Stimulated activated CD8-positive, alpha-beta memory T cell treated with anti-CD3 and anti-CD28 coated beads, Interleukin-7, amount 100 ng/mL, for 1 hour (primary cell): ENCODE measurements at places on chromosomes 7 and 10.

GRCh38 chr10:30011396-30011795, 48.0 kb downstream of the JCAD start:
- DNase-seq = no peak

- DNase-seq = no peak
Measured at GRCh38 chr10:22391600-22391999, 46.3 kb downstream of the SPAG6 start.

DNA sequence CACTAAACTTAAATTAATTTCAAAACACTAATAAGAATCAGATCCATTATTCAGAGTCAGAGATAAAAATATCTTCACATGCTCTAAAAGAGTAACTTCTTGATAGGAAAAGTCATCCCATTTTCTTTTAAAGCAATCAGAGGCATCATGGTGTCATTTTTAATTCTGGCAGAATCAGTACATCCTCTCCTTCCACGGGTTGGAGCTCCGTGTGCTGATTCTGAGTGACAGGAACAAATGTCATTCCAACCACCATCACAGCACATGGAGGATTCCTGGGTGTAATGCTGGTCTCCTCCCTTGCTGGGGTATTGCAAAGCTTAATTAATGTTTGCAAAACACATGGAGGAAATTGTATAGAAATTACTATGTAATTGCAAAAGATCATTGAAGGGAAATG, 114.5 kb upstream of the IMMP2L start:
- DNase-seq = no peak

DNA sequence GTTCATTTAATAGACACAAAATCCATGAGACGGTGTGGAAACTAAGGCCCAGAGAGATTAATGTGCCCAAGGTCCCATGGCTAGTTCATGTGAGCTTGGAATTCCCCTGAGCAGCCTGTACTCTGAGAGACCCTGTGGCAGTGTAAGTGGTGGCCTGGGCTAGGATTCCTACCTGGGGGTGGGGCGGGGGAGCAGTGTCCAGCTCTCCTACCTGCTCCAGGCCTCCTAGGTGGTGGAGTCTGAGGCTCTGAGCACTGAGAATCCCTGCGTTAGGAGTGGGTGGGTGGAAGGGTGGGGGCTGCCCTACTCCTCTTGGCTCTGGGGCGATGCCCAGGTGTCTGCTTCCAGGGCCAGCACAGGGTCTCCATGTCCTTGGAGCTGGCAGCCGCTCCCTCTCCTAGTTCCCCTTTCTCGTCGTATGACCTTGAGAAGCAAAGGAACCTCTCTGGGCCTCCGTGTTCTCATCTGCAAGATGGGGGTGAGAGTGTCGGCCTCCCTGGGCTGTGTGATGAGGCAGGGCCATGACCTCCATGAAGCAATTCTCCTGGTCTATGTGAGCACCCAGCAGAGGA, 2.5 kb downstream of the SNCG start:
- no peak for DNase-seq

GRCh38 chr7:140031364-140031763, 31.4 kb downstream of the PARP12 start:
- no peak for DNase-seq

GRCh38 chr10:131896403-131896802, 4.4 kb upstream of the PPP2R2D start:
- DNase-seq = no peak

DNA sequence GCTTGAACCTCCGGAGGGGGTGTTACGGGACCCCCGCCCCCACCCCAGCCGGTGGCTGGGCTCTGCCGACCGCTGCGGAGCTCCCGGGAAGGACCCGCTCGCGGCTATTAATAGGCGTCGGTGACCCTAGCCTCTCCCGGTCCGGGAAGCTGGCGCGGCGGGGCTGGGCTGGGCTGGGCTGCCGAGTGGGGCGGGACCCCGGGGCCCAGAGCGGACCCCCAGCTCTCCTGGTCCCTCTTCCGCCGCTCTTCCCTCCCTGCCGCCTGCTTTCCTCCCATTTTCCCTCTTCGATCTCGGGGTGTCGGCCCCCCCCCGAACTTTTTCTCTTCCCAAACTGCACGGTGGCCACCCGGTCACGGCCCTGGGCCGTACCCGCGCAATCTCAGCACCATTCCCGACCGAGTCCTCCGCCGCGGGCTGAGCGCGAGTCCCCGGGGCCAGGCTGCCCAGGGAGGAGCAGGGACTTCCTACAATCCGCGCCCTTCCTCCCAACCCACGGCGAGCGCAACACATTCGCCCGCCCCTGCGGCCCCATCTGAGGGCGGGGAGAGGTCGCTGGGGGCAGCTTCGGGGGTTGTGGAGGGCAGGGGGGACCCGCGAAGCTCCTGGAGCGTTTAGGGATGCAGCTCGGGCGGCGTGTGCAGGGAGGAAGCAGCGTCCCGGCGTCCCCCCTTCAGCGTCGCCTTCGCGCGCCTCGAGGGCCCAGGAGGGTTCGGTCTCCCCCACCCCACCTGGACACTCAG, 3.1 kb upstream of the ELFN1 start:
- no peak for DNase-seq

DNA sequence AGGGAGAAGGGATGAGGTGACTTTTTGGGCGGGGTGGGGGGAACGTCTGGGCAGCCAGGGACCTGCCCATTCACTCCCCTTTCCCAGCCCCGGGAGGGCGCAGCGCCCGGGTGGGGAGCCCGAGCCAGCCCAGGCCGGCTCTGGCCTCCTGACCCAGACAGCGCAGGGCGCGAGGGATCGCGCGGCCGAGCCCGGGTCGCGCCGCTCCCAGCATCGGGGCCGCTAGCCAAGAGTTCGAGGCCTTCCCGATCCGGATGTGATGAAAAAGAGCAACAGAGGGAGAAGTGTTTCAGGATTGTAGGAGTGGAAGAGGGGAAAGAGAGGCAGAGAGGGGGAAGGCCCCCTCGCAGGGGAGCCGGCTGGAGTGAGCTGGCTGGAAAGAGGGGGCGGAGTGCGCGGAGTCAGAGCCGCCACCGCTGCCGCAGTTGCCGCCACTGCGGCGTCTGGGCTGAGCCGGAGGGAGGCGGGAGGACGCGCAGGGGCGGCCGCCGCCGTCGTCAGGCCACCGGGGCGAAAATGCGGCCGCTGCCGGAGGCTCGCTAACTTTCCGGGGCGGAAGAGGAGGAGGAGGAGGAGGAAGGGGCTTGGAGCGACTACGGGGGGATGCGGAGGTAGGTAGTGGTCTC, at the start of gene MDFIC:
Gene MDFIC (plus strand): TSS at position 69 of the 626 bp plus-strand sequence. CDS start 940 bp downstream, outside the sequence.
- peak; percentile 38 for DNase-seq

DNA sequence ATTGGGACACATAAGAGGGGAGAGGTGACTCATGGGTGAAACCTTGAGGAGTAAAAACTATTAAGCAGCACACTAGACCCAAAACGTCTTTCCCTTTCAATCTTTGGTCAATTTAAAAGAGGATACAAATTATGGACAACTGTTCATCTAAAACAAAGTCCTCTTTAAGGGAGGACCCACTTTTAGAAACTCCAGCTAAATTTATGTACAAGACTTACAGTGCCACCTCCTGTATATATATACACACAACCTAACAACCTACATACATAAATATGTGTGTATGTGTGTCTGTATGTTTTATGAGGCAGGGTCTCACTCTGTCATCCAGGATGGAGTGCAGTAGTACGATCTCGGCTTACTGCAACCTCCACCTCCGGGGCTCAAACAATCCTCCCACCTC, 18.1 kb upstream of the ZC3HAV1 start:
- DNase-seq = no peak

DNA sequence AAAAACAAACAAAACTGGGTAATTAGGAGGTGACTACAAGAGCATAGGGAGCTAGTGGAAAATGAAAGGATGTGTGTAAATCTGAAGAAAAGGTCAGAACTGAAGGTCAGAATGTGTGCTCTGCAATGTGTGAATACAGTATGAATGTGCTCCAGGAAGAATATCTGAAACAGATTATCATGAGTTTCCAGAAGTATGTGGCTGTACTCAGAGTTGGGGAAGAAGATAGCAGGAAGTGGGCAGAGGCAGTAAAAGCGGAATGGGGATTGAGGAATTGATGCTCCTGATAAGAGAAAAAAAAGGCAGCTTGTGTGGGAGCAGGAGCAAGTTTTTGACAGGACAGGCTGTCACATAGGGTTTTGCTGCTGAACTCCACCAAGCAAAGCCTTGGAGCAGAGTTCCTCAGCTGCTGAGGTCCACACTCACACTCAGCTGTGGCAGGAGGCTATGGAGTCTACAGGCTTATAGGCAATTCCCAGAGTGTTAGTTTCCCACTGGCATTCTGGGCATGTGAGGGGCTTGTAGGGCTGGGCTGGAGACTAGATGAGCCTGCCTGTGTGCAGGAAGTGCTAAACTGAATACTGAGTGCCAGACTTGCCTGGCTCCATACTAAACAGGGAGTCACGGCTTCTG, 22.9 kb downstream of the H2AZ2 start:
- no peak for DNase-seq

- DNase-seq = no peak
Measured at GRCh38 chr10:100879741-100880360, 32.9 kb upstream of the SLF2 start.

- DNase-seq = no peak
Measured at GRCh38 chr7:55469271-55469681, 103.0 kb downstream of the VOPP1 start.

DNA sequence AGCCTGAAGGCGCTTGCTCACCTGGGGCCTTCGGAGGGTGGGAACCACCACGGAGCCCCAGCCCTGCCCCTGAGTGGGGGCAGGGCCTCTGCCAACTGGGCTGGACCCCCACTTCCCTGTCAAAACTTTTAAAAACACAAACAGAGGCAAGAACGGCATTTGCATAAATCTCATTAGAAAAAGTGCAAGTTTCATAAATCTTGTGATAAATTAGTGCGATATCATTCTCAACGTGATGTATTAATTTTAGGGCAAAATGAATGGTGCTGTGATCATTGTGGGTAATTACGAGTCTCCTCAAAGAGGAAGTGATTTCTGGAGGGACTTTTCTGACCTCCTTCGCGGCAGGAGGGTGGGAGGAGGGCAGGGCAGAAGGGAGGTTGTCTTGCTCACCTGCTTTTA, 98.3 kb downstream of the CDH23 start:
- no peak for DNase-seq

- no peak for DNase-seq
Measured at GRCh38 chr7:142298627-142299026, 40.8 kb upstream of the PRSS58 start.

GRCh38 chr7:79434867-79435266, 18.6 kb downstream of the MAGI2 start:
- no peak for DNase-seq

DNA sequence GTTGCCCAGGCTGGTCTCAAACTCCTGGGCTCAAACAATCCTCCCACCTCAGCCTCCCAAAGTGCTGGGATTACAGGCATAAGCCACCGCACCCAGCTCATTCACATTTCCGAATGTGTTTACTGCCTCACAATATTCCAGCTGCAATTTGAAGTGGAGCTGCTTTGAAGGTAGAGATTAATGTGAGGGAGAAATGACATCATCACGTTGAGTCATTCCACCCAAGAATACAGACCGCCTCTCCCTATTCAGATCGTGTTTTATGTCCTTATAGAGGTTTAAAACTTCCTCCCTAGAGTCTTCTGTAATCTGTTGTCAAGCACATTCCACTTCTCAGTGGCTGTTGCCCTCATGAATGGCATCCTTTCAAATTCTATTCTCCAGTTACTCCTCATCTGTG, 100.4 kb upstream of the PDGFA start:
- DNase-seq = no peak

GRCh38 chr7:154546946-154547587, 455.9 kb downstream of the PAXIP1 start:
- no peak for DNase-seq

DNA sequence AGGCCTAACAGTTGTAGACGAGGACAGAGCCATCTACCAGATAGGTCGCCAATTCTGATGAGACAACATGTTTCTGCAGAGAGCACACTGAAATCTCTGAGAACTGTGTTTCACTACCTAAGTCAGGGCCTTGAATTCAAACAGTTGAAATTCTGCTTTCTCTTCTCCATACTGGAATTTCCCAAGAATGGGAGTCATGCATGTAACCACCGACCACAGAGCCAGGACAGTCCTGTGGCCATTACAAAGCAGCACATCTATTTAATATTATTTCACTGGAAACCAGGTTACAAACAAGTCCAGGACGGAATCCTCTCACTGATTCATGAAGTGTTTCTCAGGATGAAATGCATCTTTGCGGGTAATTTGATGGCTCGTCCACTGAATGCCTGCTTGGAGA, 62.0 kb upstream of the ST8SIA6 start:
- no peak for DNase-seq

- no peak for DNase-seq
Measured at GRCh38 chr7:82609746-82610145, 166.2 kb upstream of the CACNA2D1 start.

DNA sequence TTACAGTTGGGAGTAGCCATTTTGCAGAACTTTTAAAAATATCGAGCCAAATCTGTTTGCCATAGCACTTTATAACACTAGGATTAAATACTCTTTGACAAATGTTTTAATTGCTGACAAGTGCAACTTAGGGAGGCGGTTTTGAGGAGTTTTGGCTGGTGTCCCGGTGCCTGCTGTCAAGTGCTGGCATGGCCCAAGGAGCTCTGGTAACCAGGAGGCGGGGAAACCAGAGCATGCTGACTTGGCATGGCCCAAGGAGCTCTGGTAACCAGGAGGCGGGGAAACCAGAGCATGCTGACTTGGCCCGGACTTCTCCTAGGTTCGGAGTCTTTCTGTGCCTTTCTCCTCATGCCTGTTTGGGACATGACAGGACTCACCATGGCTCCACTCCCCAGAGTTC, 30.8 kb upstream of the ZNF32 start:
- no peak for DNase-seq

DNA sequence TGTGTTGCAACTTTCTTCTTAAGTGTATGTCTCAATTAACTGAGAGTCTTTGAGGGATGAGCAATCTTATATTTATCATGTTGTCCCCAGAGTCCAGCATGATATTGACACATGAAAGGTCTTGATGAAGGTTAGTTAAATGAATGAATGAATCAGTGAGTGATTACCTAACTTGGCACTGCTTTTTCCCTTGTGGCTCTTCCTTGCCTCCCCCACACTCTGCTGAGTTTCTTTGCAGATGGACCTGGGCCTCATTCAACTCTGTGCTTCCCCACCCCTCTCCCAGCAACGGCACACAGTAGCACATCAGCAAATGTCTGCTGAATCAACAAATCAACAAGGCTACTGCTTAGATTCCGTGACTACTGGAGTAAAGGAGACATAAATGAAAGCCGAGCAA, 235.1 kb upstream of the CXCL12 start:
- no peak for DNase-seq

DNA sequence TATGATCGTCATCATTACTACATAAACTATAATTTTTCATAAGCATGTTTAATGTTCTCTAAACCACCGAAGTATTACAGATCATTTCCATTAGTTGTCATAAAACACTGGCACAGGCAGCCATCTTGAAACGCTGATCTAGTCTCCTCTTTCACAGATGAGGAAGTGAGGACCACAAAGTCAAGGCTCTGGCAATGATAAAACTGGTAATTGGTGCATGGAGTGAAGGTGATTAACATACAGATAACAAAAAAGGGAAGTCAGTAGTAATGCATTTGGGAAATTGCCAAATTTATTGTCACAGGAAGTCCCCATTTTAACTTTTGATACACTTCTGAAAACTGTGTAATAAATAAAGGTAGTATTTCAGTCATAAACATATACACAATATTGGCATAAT, 49.3 kb downstream of the FBXL13 start:
- DNase-seq = no peak
